T follicular helper cell (primary cell): ENCODE measurements at places on chromosomes 1 and 21.

GRCh38 chr1:47205918-47206317 lies 16.1 kb upstream of the PDZK1IP1 start:
- no peak for DNase-seq

DNA sequence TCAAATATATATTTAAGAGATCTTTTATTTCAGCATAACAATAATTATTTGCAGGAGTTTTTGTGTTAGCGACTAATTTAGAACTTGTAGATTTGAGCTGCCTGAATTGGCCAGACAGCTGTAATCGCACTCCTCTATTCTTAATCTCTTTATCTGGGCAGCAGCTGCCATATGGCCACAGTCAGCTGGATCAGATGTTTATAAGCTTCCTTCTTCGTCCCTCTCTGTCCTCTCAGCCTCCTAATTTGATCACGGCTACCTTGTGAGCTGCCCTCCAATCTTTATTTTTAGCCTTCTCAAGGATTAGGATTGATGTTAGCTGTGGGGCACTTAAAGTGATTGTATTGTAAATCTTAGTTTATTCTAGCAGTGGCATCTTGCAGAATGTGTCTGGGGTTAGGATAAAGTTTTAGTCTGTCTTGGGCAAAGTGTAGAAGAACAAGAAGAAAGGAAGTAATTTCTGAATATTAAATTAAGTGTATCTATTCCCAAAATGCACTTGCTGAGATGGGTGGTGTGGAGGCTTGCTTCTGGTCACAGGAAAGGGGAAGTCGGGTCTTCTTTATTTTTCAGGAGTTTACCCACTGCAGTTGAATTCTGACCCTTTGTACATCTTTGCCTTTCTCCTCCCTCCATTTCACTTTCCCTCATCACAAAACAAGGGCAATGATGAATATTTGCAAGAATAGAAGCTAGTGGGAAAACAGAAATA lies 1.1 kb downstream of the ZBTB18 start:
- no peak for DNase-seq

GRCh38 chr1:92486251-92487077 lies at the start of gene GFI1:
TSS of gene GFI1 (minus strand) at chr1:92486925. CDS start at chr1:92483487, 3,438 bp downstream.
- peak; percentile 30 for DNase-seq

DNA sequence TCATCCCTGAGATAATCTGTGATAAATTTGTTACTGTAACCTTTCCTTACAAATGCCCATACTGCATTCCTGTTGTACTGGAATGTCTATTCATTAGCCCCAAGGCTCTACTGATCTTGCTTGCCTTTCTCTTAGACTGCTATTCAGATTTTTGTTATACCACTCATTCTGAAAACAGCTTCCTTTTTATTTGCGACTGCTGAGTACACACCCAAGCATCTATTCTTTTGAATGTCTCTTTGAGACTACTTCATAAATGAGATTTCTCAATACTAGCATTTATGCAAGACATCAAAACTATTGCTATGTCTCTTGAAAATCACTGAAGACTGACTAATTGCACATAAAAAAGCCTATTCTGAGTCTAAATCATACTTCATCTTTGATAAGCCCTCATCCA lies 38.6 kb downstream of the DENND1B start:
- no peak for DNase-seq

GRCh38 chr1:212478467-212479025 lies 45.8 kb downstream of the NENF start:
- DNase-seq, result no peak

- no peak for DNase-seq
These were observed 19.6 kb downstream of the BACH1 start for GRCh38 chr21:29318354-29318753.

- no peak for DNase-seq
These were observed 105.2 kb downstream of the TSEN15 start for GRCh38 chr1:184156521-184157393.

GRCh38 chr1:14804626-14805025 lies 206.1 kb downstream of the KAZN start:
- DNase-seq, result no peak

- peak; percentile 79 for DNase-seq
These were observed at the start of gene SARS1 for GRCh38 chr1:109213824-109214693. TSS of gene SARS1 (plus strand) at chr1:109213918. CDS start at chr1:109213993, 75 bp downstream.

DNA sequence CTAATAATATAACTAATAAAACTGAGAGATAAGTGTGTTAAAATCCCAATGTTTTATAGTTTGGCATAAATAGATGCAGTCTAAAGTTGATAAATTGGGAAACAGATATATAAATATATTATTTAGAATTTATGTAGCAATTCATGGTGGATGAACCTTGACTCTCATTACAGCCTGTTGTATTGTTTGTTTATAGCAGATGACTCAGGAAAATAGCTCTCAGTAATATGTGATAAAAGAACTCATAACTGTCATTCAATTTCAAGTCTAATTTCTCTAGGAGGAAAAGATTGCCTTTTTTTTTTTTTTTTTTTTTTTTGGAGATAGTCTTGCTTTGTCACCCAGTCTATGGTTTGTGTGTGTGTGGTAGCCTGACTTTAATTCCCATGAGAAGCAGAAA lies 603.2 kb upstream of the PKN2 start:
- no peak for DNase-seq

DNA sequence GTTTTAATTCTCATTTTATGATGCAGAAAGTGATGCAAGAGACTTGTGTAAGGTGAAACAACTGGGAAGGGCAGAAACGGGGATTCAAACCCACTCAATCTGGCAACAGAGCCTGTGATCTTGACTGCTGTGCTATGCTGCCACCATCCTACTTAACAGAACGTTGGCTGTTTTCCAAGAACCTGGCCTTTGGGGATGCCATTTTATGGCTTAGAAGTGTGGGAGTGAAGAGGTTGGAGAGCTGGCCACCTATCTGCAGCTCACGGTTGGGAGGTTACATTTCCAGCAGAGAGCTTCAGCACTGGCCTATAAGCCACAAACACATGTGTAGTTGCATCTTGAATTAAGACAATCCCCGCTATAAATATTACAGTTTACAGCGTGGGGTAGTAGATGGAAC lies 235.3 kb downstream of the PRDM2 start:
- no peak for DNase-seq

- DNase-seq, result no peak
These were observed 24.8 kb upstream of the ATP2B4 start for GRCh38 chr1:203601716-203602309.

GRCh38 chr1:35164893-35165292 lies 28.1 kb downstream of the SFPQ start:
- no peak for DNase-seq

DNA sequence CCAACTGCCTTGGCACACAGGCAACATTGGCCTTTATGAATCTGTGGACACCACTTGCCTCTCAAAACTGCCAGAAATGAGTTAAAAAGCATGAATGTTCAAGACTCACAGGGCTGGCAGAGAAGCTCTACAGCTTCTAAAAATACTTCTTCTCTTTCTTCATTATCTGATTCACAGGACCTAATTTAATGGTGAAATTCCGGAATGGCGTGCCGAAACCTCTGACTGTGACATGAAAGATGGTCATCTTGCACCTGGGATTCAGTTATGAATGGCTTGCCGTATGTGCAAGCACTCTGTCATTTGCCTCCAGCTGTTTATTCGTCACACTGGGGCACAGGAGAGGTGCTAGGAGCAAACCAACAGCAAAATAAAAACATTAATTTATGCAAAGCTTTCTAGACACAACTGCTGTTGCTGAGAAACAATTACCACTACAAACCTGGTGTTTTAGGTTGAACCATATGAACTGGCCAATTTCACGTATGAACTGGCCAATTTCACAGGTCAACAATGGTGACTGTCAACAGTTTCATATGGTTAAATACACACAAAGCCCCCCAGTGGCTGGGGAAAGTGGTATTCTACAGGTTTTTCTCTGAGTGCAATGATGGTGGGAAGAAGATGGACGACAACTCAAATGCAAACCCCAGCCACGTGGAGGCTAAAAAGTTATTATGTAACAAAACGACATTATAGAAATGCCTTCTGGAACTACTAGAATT lies 648.3 kb downstream of the KIF26B start:
- no peak for DNase-seq

DNA sequence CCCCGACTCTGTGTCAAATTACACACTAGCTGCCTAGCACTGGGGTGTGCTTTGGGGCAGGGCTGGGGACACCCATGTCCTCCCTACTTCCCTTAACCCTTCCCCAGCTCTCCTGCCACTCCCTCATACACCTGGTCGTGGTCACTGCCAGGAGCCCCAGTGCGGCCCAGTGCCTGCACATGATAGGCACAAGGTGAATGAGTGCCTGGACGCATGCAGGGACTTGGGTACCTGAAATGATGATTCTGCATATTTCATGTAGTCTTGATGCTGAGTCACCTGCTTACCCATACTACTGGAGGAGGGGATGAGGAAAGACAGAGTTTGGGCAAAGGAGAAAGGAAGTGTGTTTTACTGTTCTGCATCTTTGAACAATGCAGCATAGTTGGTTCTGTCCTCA lies 1.5 kb upstream of the VANGL2 start:
- DNase-seq, result no peak

GRCh38 chr1:206559672-206559995 lies 52.3 kb downstream of the RASSF5 start:
- no peak for DNase-seq

- DNase-seq, result no peak
These were observed 27.2 kb upstream of the FOXE3 start for GRCh38 chr1:47388891-47389238.

DNA sequence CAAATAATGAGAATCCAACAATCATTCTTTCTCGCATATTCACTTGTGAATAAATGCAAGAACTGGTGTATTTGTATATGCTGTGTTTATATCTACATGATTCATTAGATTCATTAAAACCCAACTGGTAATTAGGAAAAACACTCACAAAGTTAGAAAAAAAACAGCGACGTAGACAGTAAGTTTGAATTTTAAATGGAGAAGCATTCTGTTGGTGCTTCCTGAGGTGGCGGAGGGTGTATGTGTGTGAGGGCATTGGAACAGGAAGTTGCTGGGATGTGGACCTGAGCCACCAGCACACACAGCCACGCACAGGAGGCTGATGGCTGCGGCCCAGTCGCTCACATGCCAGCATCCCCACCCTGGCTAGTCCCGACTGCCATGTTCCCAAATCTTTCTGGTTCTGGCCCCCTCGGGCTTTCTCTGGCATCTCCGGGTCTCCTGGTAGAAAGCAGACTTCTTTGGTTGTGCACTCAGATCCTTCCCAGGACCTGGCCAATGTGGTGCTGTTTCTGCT lies 121.6 kb upstream of the IRF2BP2 start:
- no peak for DNase-seq

GRCh38 chr1:240575981-240576662 lies 35.8 kb downstream of the GREM2 start:
- peak; percentile 0 for DNase-seq

DNA sequence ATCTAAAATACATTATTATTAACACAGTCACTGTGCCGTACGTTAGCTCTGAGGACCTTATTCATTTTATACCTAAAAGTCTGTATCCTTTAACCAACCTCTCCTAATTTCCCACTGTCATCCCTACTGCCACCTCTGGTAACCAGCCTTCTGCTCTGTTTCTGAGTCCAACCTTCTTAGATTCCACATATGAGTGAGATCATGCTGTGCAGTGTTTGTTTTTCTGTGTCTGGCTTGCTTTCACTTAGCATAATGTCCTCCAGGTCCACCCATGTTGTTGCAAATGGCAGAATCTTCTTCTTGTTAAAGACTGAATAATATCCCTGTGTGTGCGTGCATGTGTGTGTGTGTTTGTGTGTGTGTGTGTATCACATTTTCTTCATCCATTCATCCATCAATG lies 64.2 kb downstream of the ETS2 start:
- DNase-seq, result no peak

- DNase-seq, result no peak
These were observed 31.1 kb downstream of the CASZ1 start for GRCh38 chr1:10765304-10765703.

GRCh38 chr1:242605521-242605920 lies 81.0 kb upstream of the PLD5 start:
- no peak for DNase-seq

GRCh38 chr1:92907949-92908684 lies 53.1 kb downstream of the DIPK1A start:
- no peak for DNase-seq

- no peak for DNase-seq
These were observed 2.7 kb upstream of the SSX2IP start for GRCh38 chr1:84693005-84693404.

GRCh38 chr1:36247538-36247937 lies 23.3 kb downstream of the THRAP3 start:
- no peak for DNase-seq

- no peak for DNase-seq
These were observed 32.1 kb upstream of the CCDC190 start for GRCh38 chr1:162892906-162893611.

DNA sequence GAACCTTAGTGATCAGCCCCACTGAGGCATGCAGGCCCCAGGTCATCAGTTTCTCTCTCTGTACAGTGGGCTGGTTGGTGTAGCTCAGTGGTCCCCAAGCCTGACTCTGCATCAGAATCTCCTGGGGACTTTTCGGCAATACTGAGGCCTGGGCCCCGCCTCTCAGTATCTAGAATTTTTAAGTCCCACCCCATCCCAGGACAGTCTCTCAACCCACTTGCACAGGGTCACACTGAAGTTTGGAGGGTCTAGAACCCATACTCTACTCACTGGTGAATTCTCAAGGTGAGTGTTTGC lies 216.4 kb downstream of the MATN1 start:
- no peak for DNase-seq

DNA sequence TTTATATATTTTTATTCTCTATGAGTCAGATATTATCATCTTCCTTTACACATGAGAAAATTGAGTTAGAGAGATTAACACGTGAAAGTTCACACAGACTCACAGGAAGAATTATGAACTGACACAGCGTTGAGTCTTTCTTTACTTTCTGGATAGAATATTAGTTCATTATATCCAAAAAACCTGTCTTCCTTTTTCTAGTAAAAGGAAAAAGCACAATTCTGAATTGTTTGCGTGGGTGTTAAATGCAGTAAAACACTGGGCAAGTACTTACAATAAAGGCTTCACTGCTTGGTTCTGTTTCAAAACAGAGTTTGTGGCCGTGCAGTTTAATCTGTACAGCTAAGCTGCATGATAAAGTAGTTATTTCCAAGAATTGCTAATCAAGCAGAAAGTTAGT lies 10.8 kb downstream of the MAGI3 start:
- no peak for DNase-seq

- no peak for DNase-seq
These were observed 167.4 kb upstream of the COL11A1 start for GRCh38 chr1:103275725-103276124.

DNA sequence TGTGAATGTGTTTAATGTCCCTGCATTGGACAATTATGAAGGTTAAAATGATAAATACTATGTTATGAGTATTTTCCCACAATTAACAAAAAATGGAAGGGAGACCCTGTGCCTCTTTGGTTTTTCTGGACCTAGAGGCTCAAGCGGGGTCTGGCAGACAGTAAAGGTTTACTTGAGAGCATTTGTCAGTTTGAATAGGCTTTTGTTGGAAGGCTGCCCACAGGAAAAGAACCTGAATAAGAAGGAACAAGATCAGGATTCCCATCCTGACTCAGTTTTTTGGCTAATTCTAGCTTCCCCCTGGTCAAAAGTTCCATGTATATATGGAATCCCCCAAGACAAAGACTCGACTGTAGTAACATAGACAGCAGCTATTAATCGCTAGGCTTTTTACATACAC lies 150.9 kb upstream of the JUN start:
- no peak for DNase-seq

GRCh38 chr21:17819877-17820229 lies 697 bp upstream of the C21orf91 start:
- no peak for DNase-seq
